Activated CD8-positive, alpha-beta memory T cell treated with anti-CD3 and anti-CD28 coated beads for 48 hours (primary cell): ENCODE measurements at places on chromosomes 2 and 18.

GRCh38 chr2:45055162-45055605 is 45.9 kb upstream of the SIX2 start:
- no peak for DNase-seq

GRCh38 chr2:240586919-240587800 is 626 bp downstream of the CAPN10 start:
- peak; percentile 23 for DNase-seq

- DNase-seq, result no peak
Measured at GRCh38 chr2:150705767-150706166, 218.3 kb upstream of the RND3 start.

DNA sequence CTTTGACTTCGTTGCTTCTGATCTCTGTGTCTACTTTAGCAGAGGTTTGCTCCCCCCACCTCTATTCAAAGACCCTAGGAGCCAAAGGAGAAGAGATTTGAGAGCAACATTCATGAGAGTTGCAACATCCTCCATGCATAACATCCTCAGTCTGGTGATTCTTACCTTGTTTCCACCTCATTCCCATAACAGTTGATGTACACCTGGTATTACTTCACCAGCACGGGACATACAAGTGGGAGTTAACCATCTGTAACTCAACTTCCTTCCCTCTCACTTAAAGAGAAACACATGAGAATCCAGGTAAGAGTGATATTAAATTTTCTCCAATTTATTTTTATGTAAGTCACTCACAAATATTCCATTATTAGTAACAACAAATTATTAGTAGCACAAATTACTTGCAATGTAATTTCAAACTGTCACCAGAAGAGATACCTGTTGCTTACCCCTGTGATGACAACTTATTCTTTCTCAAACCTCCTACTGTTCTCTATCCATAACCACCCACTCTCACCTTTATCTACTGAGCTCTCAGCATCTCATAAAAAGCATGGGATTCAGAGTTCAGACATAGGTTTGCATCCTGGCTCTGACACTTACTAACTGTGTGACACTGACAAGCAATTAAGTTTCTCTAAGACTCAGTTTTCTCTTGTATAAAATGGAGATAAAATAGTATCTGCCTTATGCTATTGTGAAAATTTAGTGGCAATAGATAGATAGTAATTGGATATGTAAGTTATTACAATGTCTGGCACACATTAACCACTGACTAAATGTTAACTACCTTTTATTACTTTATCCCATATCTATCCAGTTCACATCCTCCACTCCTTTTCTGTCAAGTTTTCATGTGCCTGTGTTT is 184.6 kb upstream of the SRD5A2 start:
- no peak for DNase-seq

GRCh38 chr2:9641641-9642040 is 10.8 kb upstream of the YWHAQ start:
- DNase-seq, result no peak

- DNase-seq, result no peak
Measured at GRCh38 chr2:74333896-74334586, 9.2 kb downstream of the SLC4A5 start.

DNA sequence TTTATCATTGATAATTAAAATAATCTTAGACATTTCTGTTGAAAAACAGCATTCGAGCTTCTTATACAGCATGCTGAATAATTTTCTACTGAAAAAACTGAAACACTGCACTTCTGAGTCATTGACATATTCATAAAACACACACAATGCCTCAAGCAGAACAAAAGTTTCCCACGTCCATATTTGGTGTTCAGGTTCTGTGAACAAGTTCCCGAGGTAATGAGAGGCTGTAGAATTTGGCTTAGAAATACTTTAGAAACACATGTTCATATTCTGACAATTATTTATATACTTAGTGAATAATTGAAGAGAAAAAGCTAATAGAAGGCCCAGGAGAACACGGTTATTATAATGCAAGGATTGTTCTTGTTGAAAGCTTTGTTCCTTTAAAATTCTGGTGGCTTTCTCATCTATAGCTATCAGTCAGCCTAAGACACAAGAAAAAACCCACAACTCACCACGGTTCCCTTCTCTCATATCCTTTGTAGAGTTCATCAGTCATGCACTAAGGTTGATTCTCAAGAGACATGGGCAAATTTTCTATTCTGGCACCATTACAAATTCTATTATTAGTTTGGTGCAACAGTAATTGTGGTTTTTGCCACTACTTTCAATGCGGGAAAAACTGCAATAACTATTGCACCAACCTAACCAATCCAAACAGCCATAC is 194.4 kb downstream of the TMX3 start:
- DNase-seq, result no peak

DNA sequence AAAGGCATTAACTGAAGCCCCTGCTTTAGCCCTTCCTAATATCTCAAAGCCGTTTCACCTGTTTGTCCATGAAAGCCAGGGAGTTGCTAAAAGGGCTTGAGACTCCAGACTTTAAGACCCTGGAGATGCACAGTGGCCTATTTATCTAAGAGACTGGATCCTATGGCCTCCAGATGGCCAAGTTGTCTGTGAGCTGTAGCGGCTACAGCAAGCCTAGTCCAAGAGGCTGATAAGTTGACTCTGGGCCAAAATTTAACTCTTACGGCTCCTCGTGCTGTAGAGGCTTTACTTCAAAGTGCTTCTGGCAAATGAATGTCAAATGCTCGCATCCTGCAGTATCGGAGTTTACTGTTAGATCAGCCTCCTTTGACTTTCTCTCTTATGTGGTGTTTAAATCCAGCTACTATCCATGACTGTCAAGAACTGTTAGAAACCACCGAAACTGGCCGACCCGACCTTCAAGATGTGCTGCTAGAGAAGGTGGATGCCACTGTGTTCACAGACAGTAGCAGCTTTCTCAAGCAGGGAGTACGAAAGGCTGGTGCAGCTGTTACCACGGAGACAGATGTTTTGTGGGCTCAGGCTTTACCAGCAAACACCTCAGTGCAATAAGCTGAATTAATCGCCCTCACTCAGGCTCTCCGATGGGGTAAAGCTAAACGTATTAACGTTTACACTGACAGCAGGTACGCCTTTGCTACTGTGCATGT is 336.7 kb upstream of the CNTNAP5 start:
- no peak for DNase-seq

GRCh38 chr2:46539327-46540276 is 60.2 kb downstream of the TMEM247 start:
- DNase-seq, result no peak

- no peak for DNase-seq
Measured at GRCh38 chr2:5140347-5140746, 551.8 kb upstream of the SOX11 start.

DNA sequence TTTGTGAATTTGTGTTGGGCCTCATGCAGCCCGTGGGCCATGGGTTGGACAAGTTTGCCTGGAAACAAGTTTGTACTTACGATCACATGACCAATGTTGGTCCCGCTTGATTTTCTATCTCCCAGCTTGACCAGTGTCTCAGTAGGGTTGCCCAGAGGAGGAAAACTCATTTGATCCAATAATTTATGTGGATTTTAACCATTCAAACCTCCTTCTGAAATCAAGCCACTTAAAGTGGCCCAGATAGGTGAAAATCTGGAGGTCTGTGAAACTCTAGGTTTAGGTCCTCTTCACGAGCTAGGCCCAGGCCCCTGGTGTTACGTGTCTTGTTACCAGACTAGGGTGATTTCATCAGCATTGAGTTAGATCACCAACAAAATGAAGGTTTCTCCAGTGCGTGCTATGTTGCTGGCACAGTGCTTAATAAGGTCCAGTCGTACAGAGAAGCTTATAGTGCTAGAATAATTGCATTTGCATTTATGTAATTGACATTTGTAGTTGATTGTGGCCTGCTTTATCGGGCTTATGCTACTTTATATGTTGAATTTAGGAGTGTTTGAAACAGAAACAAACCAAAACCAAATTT is 4.4 kb downstream of the ACTR2 start:
- DNase-seq, result no peak

DNA sequence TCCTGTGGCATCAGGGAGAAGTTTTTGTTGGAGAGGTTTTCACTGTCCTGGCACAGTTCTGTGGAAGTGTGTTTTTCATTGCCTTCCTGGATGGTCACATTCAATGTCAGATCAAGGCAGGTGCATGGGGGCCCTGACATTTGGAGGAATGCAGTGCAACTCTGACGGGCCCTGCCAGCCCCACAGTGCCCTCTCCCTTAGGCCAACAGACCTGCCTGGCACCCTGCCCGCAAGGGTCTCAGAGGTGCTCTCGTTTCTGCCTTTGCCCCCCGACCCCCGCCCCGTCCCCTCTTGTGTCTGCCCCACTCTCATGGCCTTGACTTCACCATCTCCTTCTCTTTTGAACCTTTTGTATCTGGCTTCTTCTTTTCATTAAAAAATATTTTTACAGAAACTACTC is 257.2 kb upstream of the HDAC4 start:
- no peak for DNase-seq

GRCh38 chr2:26316041-26316440 is 29.9 kb upstream of the SELENOI start:
- DNase-seq, result no peak

DNA sequence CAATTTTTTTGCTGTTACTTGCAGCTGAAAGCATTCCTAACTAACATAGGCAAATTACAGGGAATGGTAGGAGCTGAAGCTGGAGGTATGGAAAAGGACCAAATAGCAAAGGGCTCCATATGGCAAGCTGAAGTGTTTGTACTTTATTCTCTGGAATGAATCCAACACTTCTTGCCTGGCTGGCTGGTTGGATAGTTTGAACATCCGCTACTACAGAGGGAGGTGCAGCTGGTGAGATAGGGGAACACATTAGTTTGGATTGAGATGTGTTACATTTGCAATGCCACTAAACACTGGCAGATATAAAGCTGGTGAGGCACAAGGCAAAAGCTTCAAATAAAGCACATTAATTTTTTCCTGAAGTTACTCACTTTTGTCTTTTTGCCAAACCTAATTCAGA is 291.5 kb downstream of the SP3 start:
- no peak for DNase-seq

DNA sequence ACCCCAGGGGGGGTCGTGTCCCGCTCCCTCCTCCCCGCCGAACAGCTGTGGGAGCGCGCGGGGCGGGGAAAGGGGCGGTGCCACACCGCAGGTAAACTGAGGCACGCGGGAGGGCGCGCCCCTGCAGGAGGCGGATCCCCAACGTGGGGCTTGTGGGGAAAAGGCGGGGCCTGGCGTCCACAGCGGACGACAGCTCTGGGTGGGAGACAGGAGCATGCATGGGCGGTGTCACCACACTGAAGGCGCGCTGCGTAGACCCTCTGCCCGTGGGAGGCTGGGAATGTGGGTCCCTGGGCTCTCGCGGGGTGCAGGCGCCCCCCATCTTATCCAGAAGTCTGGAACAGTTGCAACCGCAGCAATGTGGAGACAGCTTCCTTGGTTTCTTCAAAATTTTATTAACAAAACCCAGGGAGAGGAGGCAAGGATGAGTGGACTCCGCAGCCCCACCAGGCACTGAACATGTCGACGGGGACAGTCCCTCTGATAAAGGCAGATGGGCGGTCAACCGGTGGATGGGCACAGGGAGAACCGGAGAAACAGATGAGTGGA is 723 bp upstream of the MBD1 start:
- no peak for DNase-seq

DNA sequence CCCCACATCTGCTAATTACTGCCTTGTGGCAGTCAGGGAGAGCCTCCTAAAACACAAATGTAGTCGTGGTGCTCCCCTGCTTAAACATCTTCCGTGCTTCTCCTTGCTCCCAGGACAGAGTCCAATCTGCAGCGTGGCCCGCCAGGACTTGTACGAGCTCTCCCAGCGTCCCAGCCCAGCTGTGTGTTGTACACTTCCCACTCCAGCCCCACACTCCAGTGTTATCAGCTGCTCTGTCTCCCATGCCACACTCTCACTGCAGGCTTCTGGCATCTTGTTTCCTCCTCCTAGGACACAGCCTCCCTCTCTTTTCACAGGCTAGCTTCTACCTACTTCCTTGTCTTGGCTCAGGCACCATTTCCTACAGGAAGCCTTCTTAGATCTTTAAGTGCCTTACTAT is 199.4 kb downstream of the ALPK2 start:
- DNase-seq, result no peak

DNA sequence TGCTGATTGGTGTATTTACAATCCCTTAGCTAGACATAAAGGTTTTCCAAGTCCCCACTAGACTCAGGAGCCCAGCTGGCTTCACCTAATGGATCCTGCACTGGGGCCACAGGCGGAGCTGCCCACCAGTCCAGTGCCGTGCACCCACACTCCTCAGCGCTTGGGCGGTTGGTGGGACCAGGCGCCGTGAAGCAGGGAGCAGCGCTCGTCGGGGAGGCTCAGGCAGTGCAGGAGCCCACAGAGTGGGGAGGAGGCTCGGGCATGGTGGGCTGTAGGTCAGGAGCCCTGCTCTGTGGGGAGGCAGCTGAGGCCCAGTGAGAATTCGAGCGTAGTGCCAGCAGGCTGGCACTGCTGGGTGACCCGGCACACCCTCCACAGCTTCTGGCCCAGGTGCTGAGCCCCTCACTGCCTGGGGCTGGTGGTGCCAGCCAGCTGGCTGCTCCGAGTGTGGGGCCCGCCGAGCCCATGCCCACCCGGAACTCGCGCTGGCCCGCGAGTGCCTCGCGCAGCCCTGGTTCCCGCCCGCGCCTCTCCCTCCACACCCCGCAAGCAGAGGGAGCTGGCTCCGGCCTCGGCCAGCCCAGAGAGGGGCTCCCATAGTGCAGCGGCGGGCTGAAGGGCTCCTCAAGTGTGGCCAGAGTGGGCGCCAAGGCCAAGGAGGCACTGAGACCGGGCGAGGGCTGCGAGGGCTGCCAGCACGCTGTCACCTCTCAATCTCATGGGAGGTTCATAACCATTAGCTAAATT is 475.6 kb upstream of the DCC start:
- no peak for DNase-seq

- DNase-seq, result no peak
Measured at GRCh38 chr18:66966171-66966570, 362.3 kb upstream of the CDH19 start.

DNA sequence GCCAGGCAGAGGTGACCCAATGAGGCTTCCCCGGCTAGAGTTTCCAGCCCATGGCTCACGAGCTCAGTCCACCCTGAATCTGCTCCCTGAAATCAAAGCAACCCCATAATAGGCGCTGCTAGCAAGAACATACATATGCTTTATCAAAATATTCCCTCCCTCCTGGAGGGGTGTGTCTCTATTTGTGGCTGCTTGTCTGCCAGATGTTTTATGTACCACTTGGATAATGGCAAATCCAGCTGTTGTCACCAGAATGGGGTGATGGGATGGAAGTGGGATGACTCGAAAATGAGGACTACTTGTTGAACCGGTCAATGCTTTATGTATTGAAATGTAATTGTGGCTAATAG is 152.0 kb downstream of the GALNT14 start:
- DNase-seq, result no peak

- DNase-seq, result no peak
Measured at GRCh38 chr2:85111819-85112281, 21.3 kb upstream of the TCF7L1 start.

GRCh38 chr2:205700331-205701132 is 18.2 kb downstream of the NRP2 start:
- DNase-seq, result no peak

GRCh38 chr18:38494065-38494464 is 928.5 kb upstream of the CELF4 start:
- no peak for DNase-seq

GRCh38 chr2:114119862-114120261 is 230.0 kb downstream of the ACTR3 start:
- DNase-seq, result no peak
